ENCODE measurements at places on chromosomes 3 and 15. TPM values are rescaled to one million over a fixed set of nuclear protein-coding genes. Genes with fewer than 3 reads are reported as not detected.

DNA sequence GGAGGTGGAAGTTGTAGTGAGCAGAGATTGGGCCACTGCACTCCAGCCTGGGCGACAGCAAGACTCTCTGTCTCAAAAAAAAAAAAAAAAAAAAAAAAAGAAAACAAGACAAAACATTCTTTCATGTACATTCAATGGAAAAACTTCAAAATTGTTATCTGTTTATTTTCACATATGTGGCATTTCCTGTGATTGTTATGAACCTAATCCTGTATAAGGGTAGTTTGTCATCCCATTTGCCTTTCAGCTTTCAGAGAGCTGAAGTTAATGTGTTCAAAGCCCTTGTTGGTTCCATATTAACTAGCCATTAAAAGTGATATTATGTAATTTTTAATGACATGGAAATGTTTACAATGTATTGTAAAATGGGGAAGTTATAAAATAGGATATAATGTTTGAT, 17.3 kb upstream of the NCK1 start:
- no peak for DNase-seq

Gene ACSBG1
- 3.9 TPM for total RNA-seq

GRCh38 chr15:34637305-34637704, 53.9 kb upstream of the GOLGA8B start:
- no peak for DNase-seq

Gene SV2B
- under 0.01 TPM for total RNA-seq

Gene GSK3B
- 34.0 TPM for total RNA-seq

DNA sequence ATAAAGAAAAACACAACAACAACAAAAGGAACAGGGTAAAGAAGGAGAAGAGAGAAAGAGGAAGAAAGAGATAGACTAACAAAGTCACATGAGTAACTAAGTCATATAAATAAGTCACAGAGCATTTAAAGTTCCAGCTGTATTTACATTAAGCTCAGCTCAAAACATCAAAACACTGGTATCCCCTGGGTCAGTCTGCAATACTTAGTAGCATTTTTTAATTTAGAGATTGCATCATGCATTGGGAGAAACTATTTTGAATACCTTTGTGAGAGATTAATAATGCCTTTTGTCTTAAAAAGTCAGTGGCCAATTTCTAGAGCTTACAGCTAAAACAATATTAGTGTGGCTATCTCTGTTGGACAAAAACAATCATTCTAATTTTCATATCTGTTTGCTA, 78.4 kb downstream of the NEK10 start:
- DNase-seq: no peak

DNA sequence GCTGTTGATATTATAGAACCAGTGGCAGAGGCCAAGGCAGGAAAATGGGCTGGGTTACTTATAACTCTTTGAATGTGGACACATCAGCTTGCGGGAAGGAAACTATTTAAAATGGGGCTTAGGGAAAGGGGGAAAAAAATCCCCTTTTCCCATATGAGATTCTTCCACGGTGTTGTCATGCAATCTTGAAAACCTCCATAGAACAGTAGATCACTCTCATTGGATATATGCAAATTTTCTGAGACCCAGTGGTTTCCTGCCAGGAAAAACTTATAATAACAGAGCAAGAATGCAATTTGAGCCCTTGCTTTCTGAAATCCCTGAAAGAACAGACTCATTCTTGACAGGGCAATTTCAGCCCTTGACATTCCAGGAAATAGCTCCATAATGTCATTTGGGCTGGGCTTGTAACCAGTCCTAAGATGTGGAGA, 31.1 kb downstream of the TMEM212 start:
- peak; percentile 13 for DNase-seq

DNA sequence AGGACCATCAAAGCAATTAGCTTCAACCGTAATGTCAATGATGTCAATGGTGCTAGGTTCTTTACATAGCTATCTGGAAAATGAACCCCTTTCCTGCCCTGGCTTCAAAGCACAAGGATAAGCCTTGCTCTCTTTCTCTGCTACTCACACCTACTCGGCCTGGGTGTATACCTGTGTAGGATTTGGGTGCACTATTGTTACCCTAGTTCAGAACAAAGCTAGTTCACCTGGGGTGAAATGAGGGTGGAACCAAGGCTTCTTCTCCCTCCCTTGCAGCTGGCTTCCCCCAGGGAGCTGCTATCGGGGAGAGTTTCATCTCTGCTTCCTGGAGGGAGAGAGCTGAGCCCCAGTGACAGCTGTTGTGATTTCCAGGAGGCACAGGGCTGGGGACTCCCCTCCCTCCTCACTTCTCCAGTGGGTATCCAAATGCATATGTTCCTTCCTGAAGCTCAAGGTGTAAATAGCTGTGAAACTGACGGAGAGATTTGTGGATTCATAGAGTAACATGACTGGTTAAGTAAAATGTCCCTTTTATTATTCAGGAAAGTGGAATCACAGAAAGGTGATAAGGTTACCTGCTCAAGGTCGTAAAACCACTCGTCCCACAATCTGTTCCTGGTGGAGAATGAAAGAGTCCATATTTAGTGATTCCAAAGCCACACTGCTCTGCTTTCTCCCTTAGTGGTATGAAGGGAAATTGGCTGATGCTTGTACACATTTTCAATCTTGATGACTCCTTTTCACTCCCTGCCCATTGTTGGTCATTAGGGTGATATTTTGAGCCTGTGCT, 11.8 kb upstream of the C3orf70 start:
- no peak for DNase-seq

DNA sequence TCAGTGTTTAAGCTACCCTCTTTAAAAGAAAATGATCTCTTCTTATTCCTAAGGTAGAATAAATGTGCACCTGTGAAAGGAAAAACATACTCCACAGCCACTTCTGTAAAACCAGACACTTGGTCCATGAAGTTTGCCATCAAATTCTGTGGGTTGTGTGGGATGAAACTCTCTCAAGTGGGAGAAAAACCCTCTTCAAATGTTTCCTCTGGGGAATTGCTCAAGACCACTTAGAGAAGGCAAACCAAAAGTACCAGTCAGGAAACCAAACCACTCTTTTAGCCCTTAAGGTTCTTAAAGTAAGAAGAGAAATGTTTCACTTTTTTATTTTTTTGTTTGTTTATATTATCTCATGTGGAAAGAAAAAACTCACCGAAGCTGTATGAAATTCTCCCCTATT, 1.2 kb downstream of the COL8A1 start:
- no peak for DNase-seq

DNA sequence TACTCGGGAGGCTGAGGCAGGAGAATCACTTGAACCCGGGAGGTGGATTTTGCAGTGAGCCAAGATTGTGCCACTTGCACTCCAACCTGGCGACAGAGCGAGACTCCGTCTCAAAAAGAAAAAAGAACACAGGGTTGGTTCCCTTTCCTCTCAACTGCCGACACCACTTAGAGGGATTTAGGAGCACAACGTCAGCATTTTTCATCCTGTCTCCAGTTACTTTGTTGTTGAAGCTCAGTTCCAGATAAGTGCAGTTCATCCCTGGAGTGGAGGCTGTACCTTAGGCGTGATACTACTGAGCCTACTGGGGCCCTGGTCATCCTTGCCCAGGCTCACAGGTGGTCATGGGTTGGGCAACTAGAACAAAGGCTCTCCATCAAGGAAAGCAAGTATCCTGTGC, 15.3 kb upstream of the GK5 start:
- DNase-seq: no peak

GRCh38 chr3:119492810-119493209, 5.5 kb upstream of the TIMMDC1 start:
- DNase-seq: no peak

Gene ZPLD1
- total RNA-seq: not detected

DNA sequence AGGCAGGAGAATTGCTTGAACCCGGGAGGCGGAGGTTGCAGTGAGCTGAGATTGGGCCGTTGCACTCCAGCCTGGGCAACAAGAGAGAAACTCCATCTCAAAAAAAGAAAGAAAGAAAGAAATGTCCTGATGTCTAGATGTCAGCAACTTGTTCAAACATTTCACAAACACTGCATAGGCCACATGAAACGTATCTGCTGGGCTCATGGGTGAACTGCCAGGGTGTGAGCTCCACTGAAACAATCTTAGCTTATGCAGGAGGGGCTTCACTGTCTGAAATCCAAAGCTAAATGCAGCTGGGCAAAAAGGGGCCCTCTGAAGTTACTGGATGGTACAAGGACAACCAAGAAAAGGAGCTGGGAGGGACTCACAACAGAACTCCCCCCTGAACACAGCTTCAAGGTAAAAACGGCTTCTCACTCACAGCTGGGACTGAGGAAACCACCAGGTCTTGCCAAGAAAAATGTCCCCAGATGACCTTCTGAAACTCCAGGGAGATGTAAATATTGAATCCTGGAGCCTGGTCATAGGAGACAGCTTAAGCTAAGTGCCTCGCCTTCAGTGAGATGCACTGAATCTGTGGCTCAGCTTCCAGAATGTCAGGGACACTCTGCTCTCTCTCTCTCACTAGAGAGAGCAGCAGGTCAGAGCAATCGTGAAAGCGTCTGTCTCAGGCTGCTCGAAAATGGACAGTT, 31.9 kb downstream of the SEC61A1 start:
- DNase-seq: no peak

DNA sequence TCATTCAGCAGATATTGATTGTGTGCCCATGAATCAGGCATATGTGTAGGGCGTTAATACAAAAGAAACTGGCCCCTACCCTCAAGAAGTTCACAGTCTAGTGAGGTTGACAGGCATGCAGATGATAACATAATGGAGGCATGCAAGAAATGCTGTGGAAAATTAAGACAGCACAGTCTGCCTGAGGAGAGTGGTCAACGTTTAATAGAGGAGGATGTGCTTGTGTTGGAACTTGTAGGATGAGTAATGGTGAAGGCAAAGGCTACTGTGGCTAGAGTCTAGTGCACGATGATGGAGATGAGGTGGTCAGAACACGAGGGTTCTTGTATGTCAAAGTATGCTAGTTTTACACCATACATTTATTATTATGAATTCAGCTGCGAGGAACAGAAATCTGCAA, 295.7 kb downstream of the SOX2 start:
- DNase-seq: no peak

Gene CCDC54
- total RNA-seq: not detected

Gene TERB2
- not detected for total RNA-seq

Gene INKA1
- total RNA-seq: 6.5 TPM

Gene HESX1
- 3.0 TPM for total RNA-seq

- DNase-seq: peak; percentile 93
Observed at GRCh38 chr15:29570948-29571791, 251.1 kb downstream of the TJP1 start.

GRCh38 chr15:27268923-27269322, 297.9 kb downstream of the GABRG3 start:
- no peak for DNase-seq

- no peak for DNase-seq
Observed at GRCh38 chr3:37680401-37680800, 181.3 kb upstream of the CTDSPL start.

Gene FBXO40
- under 0.01 TPM for total RNA-seq

Gene CLDN18
- not detected for total RNA-seq

Gene LRRC15
- 0.18 TPM for total RNA-seq

Gene KCNMB3
- 0.48 TPM for total RNA-seq

DNA sequence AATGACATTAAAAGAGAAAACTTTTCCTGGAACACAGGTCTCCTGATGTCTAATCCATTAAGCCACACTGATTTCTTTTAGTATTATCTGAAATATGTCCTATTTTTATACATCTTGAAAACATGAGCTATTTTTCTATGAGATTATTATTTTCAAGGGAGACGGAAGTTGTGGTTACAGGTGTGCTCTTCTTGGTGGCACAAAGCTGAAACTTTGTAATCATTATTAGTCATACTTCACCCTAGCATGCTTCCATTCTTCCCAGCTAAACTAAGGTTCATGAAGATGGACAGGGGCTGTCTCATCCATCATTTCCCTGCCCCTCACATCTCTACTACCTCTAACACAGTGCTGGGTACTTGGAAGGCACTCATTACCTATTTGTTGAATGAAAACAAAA, 85.6 kb upstream of the POU1F1 start:
- DNase-seq: no peak

GRCh38 chr3:179067839-179068238, 3.8 kb downstream of the ZMAT3 start:
- no peak for DNase-seq
